Globus pallidus (tissue), 1 donor: ENCODE measurements at places on chromosomes 5 and 9.

DNA sequence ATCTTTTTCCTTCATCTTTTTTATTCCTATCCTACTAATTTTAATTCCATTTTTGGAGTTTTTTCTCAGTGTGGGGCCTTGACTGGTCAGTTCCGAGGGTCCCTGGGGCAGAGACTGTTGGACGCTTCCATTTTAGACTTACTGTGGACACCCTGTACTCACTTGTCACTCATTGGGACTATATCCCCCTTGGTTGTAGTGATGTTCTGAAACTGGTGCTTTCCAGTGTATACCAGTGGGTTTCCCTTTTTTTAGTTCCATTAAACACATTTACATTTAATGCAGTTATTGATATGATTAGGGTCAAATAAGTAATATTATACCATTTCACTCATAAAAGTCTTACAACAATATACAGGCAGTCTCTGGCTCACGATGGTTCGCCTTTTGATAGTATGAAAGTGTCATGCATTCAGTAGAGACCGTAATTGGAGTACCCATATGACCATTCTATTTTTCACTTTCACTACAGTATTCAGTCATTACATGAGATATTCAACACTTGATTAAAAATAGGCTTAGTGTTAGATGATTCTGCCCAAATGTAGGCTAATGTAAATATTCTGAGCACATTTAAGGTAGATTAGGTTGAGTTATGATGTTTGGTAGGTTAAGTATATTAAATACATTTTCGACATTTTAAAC lies 46.0 kb downstream of the CNOT6 start:
- no peak for DNase-seq

GRCh38 chr9:1077616-1078015 lies 27.5 kb downstream of the DMRT2 start:
- DNase-seq: no peak

DNA sequence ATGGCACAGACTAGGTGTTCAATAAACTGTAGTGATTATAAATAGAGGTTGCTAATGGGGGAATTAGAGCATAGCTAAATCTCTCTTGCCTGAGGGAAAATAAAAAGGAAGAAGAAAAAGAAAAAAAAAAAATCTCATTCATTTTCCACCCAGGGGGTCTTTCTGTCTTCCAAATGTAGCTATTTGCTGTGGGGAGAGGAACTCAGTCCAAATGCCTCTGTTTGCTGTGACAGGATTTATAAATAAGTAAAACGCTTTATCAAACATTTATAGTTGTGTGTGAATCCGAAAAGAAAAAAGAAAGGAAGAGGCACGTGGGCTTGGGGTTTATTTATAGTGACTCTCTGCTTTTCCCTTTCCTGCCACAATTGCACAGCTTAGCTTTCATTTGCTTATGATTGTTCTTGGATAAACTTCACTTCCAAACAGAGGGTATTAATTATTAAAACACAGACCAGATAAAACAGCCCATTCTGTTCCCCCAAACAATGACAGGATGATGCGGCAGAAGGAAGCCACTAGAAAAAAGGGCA lies 245.7 kb downstream of the ASTN2 start:
- no peak for DNase-seq

GRCh38 chr5:145776886-145777285 lies 58.3 kb downstream of the PRELID2 start:
- no peak for DNase-seq

GRCh38 chr9:97956331-97956730 lies 18.4 kb upstream of the HEMGN start:
- no peak for DNase-seq

GRCh38 chr9:137070906-137071275 lies 534 bp upstream of the SAPCD2 start:
- peak; percentile 97 for DNase-seq

GRCh38 chr9:90251316-90251715 lies 391.3 kb downstream of the DIRAS2 start:
- no peak for DNase-seq

GRCh38 chr5:167233507-167234220 lies 1057.8 kb upstream of the WWC1 start:
- DNase-seq: no peak

DNA sequence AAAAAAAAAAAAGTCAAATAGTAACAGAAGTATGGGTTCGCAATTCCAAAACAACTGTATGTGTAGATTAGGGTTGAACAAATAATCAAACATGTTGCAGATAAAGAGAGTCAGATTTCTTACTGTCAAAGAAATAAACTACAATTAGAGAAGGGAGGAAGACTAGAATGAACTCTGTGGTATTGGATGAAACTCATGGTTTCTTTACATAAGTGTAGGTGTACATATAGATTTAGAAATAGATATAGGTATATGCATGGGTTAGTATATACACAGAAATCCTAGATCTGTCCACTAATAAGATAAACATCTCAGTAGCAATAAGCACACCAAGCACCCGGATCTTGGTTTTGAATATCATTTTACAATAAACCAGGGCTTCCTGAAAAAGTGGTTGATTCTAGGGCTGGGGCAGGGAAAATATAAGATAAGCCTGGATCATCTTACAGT lies 21.3 kb downstream of the DTWD2 start:
- DNase-seq: no peak

DNA sequence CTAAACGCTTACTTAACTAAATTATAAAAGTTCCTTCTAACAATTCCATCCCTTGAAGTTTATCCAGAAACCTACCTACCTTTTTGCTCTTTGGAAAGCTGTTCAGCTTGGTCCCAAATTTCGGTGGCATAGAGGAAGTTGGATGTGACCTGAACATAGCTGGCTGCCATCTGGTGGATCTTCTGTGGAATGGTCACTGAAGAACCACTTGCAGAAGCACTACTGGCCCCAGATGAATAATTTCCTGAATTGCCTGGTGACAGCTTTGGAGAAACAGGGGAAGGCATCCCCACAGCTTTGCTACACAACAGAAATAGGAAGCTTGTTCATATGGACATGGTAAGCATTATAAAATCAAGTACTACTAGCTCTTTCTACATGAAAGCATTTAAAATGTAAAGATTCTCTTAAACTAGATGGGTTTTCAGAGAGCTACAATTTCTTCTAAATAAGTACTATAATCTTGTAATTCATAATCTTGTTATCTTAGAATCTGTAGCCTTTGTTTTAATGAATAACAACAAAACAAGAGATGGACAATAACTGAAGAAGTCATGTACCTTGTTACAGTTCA lies 9.9 kb downstream of the LEAP2 start:
- peak; percentile 83 for DNase-seq

DNA sequence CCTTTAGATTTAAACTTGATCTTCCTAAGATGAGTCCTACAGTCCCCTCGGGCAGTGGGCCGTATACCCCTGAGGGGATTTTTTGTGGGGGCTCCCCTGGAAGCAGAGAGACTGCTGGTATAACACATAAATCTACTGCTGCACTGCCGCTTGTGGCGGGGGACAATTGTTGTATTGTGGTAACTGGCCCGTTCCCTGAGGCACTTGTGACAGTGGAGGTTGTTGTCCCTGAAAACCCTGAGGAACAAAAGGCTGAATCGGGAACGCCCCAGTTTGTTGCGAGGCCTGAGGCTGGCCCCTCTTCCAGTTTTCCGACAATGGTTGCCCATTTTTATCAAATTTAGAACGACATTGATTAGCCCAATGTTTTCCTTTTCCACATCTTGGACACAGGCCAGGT lies 4.7 kb upstream of the TMEM141 start:
- DNase-seq: peak; percentile 86

DNA sequence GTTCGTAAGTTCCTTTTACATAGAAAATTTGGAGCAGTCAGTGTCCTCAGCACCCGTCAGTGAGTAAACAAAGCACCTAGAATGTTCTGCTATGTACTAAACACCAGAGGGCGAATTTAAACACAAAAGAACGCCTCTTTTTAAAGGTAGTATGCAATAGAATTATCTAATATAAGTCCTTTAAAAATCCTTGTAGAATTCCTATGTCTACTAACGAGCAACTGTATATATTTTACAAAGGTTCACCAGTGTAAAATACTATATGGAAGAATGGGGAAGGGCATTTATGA lies 499 bp upstream of the TMEM232 start:
- DNase-seq: peak; percentile 24

DNA sequence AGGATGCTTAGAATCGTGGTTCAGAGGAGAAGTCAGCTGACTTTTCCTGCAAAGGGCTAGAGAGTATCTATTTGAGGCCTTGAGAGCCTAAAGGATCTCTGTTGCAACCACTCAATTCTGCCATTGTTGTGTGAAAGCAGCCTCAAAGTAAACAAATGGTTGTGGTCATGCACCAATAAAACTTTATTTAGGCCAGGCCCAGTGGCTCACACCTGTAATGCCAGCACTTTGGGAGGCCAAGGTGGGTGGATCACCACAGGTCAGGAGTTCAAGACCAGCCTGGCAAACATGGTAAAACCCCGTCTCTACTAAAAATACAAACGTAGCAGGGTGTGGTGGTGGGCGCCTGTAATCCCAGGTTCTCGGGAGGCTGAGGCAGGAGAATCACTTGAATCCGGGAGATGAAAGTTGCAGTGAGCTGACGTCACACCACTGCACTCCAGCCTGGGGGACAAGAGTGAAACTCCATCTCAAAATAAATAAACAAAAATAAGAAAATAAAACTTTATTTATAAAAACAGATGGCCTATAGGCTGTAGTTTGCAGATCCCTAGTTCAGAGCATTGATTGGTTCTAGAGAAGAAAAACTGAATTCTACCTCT lies 135.9 kb upstream of the KLF4 start:
- DNase-seq: no peak

DNA sequence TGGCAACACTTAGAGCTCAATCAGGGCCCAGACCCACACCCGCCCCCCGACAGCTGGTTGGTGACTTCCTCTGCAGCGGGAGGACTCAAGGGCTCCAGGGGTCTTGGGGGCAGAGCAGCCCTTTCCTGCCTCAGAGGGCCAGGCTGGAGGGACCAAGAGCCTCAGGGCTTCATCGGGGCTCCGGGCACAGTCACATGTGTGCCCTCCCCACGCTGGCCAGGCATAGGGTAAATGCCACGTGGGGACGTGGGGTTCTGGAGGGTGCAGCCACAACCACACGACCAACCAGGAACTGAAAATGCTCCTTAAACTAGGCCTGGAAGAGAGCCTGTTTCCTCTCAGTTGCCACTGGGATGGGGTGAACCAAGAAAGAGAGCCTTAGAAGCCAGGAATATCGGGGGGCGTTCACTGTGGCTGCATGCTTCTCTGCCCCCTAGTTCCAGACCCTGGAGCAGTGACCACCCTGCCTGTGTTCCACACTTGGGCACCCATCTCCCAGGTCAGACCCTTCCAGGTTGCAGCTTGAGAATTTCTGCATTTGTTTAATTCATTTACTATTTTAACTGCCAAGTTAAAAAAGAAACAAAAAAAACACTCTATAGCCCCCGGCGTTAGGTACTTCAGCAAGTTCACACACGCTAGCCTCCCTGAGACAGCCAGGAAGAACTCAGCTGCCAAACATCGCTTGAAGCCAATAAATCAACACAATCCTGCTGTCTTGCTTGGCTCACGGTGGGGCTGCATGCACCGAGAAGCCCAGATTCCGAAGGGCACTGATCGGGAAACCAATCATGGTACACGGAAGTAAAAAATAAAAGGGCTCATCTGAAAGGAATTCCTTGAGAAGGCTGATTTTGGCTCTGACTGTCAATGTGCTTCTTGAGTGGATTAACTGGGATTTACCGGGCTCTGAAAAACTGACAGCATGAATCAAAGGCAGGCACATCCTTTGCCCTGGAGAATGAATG lies 56.1 kb upstream of the PHYKPL start:
- DNase-seq: peak; percentile 22
